ENCODE measurements at places on chromosomes 3 and 15.

GRCh38 chr15:62365795-62366442 is 200.8 kb upstream of the C2CD4B start:
- no peak for DNase-seq

- no peak for DNase-seq
Observed at GRCh38 chr15:34239151-34239808, 14.5 kb downstream of the EMC4 start.

- no peak for DNase-seq
Observed at GRCh38 chr15:65413760-65414144, 9.0 kb downstream of the IGDCC4 start.

- DNase-seq, result no peak
Observed at GRCh38 chr15:58457466-58457965, 25.7 kb downstream of the LIPC start.

- DNase-seq, result no peak
Observed at GRCh38 chr15:38470816-38471215, 16.9 kb downstream of the FAM98B start.

- no peak for DNase-seq
Observed at GRCh38 chr15:60568914-60569391, 90.0 kb upstream of the ICE2 start.

GRCh38 chr3:126157083-126157768 is 23.2 kb downstream of the ALDH1L1 start:
- DNase-seq, result no peak

- no peak for DNase-seq
Observed at GRCh38 chr15:59345326-59345725, 27.3 kb downstream of the MYO1E start.

DNA sequence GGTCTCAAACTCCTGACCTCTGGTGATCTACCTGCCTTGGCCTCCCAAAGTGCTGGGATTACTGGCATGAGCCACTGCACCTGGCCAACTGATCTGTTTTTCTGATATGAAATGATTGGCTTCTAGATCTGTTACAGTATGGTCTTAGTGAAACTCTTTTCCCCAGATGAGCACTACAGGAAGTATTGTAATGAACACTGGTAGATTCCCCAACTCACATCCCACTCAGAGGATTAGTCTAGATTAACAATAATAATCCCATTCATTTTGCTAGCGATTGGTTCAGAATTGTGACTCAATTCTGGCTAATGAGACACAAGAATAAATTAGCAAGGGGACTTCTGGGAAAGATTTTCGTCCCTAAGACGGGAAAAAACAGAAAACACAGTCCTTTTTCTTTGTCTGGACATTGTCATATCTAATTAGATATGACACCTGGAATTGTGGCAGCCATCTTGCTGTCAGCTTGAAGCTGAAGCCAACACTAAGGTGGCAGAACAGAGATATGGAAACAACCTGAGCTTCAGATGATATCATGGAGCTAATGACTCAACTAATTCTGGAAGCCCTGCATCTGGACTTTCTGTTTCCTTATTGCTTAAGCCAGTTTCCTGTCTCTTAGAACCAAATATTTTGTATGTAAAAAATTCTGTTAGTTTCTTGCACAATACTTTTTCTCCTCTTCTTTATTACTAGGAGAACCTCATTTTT is 17.4 kb upstream of the NPTN start:
- no peak for DNase-seq

DNA sequence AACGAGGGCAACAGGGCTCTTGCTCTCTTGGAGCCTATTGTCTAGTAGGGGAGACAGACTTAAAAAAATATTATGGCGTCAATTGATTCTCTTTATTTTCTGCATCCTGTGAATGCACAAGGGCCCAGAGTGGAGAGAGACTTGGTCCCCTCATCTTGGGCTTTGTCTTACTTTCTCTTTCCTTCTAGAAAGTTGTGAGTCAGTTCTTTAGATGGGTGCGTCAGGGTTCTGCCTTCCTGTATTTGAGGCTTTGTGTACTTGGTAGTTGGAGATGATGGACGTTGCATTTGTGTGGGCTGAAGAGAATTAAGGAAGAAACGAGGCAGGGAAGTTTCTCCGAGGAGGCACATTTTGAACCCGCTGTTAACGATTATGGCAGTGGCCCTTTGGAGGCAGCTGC is 52.9 kb downstream of the CACNA1D start:
- DNase-seq, result no peak
